ENCODE measurements at places on chromosomes 3 and 15.

- DNase-seq = no peak
Measured at GRCh38 chr15:40449275-40449674, 8.5 kb downstream of the BAHD1 start.

- no peak for DNase-seq
Measured at GRCh38 chr3:141529717-141530414, 43.0 kb downstream of the RASA2 start.

DNA sequence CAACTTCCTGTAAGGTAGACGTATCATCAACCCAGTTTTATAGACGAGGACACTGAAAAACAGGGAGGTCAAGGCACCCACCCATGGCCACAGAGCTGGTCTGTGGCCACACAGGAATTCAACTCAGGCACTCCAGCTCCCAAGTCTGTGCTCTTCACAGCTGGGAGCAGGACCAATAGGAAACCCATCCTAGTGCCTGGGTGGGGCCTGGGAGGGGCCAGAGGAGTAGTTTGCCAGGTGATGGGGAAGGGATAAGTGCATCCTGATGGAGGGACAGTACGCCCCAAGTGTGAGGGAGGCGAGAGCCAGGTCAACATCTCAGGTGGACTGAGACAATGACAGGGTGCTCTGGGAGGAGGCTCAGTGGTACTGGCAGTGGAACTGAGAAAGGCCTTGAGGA, 22.0 kb downstream of the KIF9 start:
- no peak for DNase-seq

GRCh38 chr3:2061360-2061759, 37.3 kb upstream of the CNTN4 start:
- DNase-seq = no peak

DNA sequence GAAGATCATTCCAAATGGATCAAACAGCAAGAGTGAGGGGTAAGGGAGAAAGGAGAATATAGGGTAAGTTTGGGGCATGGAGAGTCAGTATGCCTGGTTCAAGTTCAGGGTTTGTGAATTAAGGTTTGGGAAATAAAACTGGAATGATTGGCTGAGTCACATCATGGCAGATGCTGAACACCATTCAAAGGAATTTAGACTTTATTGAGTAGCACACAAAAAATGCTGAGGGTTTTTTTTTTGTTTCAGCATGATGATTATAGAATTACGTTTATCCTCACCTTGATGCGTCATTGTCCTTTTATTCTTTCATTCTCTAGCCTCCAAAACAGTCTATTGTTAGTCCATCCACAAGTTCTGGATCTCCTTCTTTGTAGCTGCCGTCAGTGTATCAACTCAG, 220.0 kb upstream of the UMPS start:
- DNase-seq = no peak

- no peak for DNase-seq
Measured at GRCh38 chr3:12002912-12003311, 1.3 kb upstream of the SYN2 start.

DNA sequence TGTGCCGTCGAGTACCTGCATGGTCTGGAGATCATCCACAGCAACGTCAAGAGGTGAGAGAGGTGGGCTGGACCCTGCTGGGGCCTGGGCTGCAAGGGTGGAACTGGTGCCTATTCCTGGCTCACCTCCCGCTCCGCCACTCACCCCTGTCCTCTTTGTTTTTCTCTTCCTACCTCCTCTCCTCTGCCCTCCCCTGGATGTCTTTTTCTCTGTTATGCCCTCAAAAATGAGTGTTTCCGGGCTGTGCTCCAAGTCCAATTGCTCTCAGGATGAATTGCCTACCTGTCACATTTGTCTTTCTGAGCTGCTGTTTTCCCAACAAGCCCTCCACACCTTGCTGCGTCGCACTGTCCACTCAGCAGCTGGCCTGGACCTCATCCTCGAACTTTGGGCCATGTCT, 28.5 kb upstream of the TATDN2 start:
- DNase-seq = peak; percentile 45

GRCh38 chr3:24355806-24356205, 138.8 kb downstream of the THRB start:
- no peak for DNase-seq
